ENCODE measurements at places on chromosomes 13 and 19.

GRCh38 chr19:15779756-15780476, 7.5 kb upstream of the OR10H5 start:
- DNase-seq: no peak

- DNase-seq: peak; percentile 10
These were observed 753.9 kb downstream of the OLFM4 start for GRCh38 chr13:53782488-53782961.

GRCh38 chr13:33375421-33375820, 89.9 kb upstream of the STARD13 start:
- no peak for DNase-seq

DNA sequence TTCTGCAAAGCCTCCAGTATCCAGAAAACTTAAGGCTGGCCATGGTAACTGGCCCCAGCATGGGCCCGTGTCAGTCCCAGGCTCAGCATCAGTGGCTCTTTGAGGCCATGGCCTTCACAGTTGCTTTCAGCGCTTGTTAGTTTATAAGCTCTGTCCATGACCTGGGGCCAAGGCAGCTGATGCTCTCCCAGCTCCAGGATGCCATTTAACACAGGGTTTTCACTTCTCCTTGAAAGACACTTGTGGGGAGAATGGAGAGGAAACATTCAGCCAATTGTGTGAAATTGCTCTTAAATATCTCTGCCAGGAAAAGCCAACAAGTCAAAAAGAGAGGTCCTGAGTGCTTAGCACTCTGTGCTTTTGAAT, 321.3 kb downstream of the FOXO1 start:
- DNase-seq: no peak

DNA sequence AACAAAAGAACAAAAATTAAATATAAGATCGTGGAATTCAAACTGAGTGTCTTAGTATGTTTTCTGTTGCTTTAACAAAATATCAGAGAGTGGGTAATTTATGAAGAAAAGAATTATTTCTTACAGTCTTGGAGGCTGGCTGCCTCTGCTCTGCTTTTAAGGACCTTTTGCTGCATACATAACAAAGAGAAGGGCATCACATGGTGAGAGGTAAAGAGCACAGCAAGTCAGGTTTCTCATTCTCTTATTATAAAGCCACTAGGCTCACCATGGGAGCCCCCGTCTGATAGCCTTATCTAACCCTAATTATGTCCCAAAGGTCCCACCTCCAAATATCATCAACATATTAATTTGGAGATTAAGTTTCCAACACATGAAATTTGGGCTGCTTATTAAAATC, 231.3 kb downstream of the SLITRK6 start:
- DNase-seq: no peak

- peak; percentile 3 for DNase-seq
These were observed 676.2 kb downstream of the GPC5 start for GRCh38 chr13:92074658-92075057.

GRCh38 chr13:111031531-111031961, 83.6 kb upstream of the ARHGEF7 start:
- DNase-seq: no peak

DNA sequence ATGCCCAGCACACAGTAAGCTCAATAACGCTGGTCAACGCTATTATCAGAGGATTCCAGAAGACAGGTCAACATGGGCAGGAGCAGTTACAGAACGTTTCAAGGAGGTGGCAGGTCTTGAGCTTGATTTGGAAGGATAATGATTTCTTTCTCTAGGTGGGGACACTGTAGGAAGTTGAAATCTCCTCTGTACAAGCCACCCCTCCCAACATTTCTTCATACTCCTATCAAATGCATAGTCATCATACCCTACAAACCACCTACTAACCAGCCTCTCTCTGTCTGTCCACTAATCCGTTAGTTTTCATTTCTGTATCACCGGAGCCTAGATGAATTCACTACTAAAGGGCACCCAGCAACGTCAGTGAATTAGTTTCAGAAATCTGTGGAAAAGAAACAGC, 1.3 kb downstream of the ATP7B start:
- no peak for DNase-seq

GRCh38 chr19:50549927-50550593, 18.2 kb downstream of the LRRC4B start:
- no peak for DNase-seq

- no peak for DNase-seq
These were observed 196.0 kb upstream of the GPR12 start for GRCh38 chr13:26956522-26957142.

GRCh38 chr13:92991692-92992091, 234.9 kb upstream of the GPC6 start:
- DNase-seq: no peak

GRCh38 chr19:7337380-7338194, 11.2 kb upstream of the ARHGEF18 start:
- no peak for DNase-seq

GRCh38 chr19:45094137-45094536, 1.2 kb downstream of the PPP1R37 start:
- no peak for DNase-seq

DNA sequence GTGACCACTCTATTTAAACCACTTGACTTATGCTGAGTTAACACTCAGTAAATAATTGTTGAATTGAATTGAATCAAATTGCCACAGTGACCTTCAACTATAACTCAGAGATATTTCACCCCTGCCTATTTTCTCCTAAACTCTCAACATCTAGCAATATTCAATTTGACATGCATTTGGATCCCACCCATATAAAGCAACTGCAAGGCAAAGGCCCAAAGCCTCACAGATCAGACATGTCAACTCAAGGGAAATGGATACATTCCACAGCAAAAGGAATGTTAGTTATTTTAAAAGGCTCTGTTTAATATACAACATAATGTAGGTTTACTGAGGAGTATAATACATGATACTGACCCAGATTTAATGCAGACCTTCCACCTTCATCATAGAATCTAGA, 107.4 kb downstream of the KCTD12 start:
- no peak for DNase-seq

GRCh38 chr13:101945435-101945834, 456.4 kb downstream of the FGF14 start:
- DNase-seq: no peak

GRCh38 chr19:47020132-47020805, 632 bp downstream of the NPAS1 start:
- no peak for DNase-seq

DNA sequence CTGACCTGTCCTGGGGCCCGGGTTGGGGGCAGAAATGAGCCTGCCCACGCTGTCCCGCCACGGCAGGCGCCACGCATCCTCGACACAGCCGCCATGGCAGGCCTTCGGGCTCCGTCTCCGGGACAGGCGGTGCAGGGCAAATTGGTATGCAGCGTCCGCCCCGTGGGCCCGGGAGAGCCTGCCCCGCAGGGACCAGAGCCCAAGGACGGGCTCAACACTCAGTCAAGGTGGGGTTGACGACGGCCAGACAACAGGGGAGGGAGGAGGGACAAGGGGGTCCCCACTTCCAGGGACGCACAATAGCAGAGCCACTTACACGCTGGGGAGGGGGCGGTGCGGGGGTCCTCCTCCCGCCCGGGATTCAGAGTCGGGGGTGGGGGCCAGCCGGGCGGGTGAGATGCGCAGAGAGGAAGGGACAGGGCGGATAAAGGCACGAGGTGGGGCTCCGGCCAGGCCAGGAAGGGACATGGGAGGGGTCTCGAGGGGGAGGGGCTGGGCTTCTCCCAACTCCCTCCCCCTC, 1.2 kb downstream of the CTXN1 start:
- DNase-seq: no peak

GRCh38 chr13:29165216-29165615, 345.1 kb downstream of the MTUS2 start:
- DNase-seq: no peak

GRCh38 chr19:3389876-3390371, 23.5 kb downstream of the NFIC start:
- DNase-seq: no peak

- no peak for DNase-seq
These were observed 16.3 kb upstream of the KIR3DL3 start for GRCh38 chr19:54707962-54708361.

DNA sequence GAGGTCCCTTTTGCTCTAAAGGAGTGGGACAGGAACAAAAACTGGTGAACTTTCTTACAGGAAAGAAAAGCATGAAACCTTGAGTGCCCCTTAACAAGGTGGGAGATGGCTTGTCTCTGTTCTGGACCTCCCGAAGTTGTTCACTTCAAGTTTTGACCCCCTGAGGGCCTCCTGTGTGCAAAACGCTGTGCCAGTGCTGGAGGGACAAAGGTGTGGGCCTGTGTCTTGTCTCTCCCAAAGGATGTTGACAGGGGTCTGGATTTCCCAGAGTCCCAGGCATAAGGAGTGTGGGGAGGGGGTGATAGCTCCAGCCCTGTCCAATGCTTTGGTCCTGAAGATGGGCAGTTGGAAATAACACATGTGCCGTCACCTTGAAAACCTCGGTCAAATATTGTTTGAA, 6.5 kb downstream of the ZNF536 start:
- no peak for DNase-seq

GRCh38 chr19:5360003-5360780, 19.6 kb upstream of the PTPRS start:
- DNase-seq: no peak

DNA sequence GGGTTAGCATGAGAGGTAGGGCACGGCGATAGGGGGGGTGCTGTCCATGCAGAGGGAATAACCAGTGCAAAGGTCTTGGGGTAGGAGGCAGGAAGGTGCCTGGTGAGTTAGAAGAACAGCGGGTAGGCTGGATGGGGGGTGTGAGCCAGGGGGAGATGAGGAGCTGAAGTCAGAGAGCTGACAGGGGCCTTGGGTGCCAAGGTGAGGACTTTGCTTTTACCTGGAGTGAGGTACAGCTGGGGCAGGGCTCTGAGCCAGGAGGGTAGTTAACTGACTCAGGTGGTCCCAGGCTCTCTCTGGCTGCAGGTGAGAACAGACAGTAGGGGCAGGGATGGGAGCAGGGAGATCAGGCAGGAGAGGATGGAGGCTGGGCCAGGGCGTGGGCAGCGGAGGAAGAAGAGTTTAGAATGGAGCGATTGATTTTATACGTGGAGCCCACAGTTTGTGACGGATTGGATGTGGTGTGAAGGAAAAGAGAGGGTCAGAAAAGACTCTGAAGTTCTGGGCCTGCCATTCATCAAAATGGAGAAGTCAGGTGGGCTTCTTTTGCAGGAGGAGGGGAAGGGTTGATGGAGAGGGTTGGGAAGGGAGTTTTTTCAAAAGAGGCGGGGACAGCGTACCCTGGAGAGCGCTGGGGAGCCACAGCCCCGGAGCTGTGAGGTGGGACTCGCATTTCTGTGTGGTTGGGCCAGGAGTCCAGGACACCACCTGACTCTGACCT, 1.2 kb upstream of the GRAMD1A start:
- no peak for DNase-seq

- no peak for DNase-seq
These were observed 21.1 kb downstream of the ELL start for GRCh38 chr19:18500799-18501198.

- DNase-seq: no peak
These were observed 62.9 kb upstream of the URI1 start for GRCh38 chr19:29878973-29879654.

GRCh38 chr13:28489524-28489931, 5.4 kb downstream of the FLT1 start:
- no peak for DNase-seq

GRCh38 chr13:49395451-49395865, 48.4 kb downstream of the CAB39L start:
- DNase-seq: no peak

DNA sequence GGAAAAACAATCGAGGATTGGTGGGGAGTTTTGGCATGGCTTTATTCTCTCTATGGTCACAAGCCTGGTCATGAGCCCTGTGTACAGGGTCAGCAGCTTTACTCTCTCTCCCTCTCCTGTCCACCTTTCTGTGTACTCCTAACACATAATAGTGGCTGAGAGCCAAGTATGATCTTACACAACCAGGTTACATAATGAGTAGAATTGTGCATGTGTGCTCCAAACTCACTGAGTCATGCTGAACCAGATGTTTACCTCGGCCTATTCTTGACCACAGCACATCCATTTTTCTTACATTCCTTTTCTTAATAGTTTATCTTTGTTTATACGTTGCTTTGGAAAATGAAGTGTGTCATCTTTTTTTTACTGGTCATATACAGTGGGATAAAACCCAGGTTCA, 53.1 kb downstream of the ZNF254 start:
- DNase-seq: no peak

DNA sequence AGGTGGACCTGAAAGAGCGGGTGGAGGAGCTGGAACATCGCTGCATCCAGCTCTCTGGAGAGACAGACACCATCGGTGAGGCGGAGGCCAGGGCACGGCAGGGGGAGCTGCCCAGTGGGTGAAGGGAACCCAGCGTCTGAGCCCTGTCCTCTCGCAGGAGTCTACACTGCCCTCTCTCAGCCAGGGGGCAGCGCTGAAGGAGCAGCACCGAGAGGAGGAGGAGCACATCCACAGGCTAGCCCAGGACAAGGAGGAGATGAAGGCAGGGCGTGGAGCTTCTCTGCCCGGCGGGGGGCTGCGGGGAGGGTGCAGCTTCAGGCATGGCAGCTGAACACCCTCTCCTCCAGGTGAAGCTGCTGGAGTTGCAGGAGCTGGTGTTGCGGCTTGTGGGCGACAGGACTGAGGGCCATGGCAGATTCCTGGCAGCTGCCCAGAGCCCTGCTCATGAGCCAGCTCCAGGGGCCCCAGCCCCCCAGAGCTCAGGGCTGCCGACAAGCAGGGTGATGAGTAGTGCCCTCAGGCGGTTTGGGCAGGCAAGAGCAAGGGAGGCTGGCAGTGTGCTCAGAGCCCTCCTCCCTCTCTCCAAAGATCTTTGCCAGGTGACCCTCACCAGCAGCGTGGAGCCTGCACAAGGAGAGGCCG, 31.4 kb upstream of the ZNF492 start:
- no peak for DNase-seq

- DNase-seq: no peak
These were observed 32.0 kb upstream of the TUBGCP3 start for GRCh38 chr13:112619730-112620631.

- DNase-seq: no peak
These were observed 5.6 kb downstream of the PTOV1 start for GRCh38 chr19:49856574-49857021.

DNA sequence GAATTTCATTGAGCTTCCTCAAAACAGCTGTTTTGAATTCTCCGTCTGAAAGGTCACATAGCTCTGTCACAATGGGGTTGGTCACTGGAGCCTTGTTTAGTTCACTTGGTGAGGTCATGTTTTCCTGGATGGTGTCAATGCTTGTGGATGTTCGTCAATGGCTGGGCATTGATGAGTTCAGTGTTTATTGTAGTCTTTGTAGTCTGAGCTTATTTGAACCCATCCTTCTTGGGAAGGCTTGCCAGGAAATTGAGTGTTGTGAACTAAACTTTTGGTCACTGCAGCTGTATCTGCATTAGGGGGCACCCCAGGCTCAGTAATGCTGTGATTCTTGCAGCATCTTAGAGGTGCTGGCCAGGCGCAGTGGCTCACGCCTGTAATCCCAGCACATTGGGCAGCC, 22.0 kb downstream of the BLOC1S3 start:
- no peak for DNase-seq

GRCh38 chr13:23679220-23679619, 109.0 kb downstream of the TNFRSF19 start:
- DNase-seq: no peak

GRCh38 chr19:6218491-6219146, 61.2 kb downstream of the MLLT1 start:
- DNase-seq: peak; percentile 99
